Vagina (tissue), 2 donors: ENCODE measurements at places on chromosomes 1 and 21. TPM values are rescaled to one million over a fixed set of nuclear protein-coding genes. Genes with fewer than 3 reads are reported as not detected.

EDARADD gene
- total RNA-seq, result 1.2 TPM

DIPK1A gene
- 7.9 TPM for total RNA-seq

TIAM1 gene
- total RNA-seq, result 41.3 TPM

GRCh38 chr1:211198880-211199279 is 60.3 kb upstream of the RCOR3 start:
- H3K4me3 ChIP-seq, result no peak overlapping the region
- no peak for DNase-seq
- no peaks in the 10 kb centered on the region for H3K36me3 ChIP-seq
- H3K4me1 ChIP-seq, result no peaks in the 10 kb centered on the region
- no peak overlapping the region for H3K27ac ChIP-seq

DNA sequence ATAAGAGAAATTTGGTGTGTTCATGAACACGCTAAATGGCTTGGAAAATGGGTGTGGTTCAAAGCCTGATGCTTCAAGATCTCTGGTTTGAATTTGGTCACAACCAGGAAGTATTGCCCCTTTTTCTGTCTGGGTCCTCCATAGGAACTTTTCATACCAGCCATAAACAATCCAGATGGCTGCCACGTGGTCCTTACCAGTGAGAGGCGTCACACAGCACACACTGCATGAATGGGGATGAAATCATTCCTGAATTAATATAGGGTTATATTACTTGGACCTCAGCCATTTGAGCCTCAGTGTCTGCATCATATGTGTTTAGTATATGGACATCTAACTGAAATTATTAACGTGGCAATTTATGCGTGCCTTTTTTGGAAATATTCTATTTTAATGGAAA is 64.0 kb downstream of the PRRX1 start:
- no peak overlapping the region for H3K4me3 ChIP-seq
- peaks cover 18% of the 10 kb centered on the region for H3K36me3 ChIP-seq
- peaks cover 30% of the 10 kb centered on the region for H3K4me1 ChIP-seq
- DNase-seq, result no peak

- no peak overlapping the region for H3K27ac ChIP-seq
- no peak overlapping the region for H3K4me3 ChIP-seq
- no peaks in the 10 kb centered on the region for H3K4me1 ChIP-seq
Observed at GRCh38 chr1:160166166-160166868, 14.9 kb downstream of the ATP1A4 start.

DNA sequence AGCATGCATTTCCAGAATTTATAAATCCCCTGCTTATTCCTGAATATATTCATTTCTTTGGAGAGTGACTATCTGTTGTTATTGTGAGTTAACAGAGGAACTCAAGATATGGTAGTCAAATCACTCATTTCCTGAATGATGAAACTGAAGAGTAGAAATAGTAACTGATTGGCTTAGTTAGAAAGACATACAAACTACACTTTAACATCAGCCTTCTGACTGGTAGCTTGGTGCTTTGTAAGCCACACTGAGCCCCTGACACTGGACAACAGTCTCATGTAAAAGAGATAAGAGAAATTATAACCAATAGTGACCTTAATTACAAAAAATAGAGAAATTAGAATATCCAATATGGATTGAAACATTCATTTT is 4.8 kb downstream of the GBP7 start:
- no peak overlapping the region for H3K4me3 ChIP-seq
- no peak for DNase-seq
- no peaks in the 10 kb centered on the region for H3K4me1 ChIP-seq
- no peak overlapping the region for H3K27ac ChIP-seq

GRCh38 chr1:25054526-25055323 is 124.6 kb upstream of the RUNX3 start:
- H3K4me1 ChIP-seq, result no peaks in the 10 kb centered on the region
- no peak overlapping the region for H3K27ac ChIP-seq
- no peak overlapping the region for H3K4me3 ChIP-seq
- H3K27me3 ChIP-seq, result no peaks in the 10 kb centered on the region
- no peaks in the 10 kb centered on the region for H3K36me3 ChIP-seq
- no peak for DNase-seq

- H3K27ac ChIP-seq, result no peak overlapping the region
- no peak for DNase-seq
- no peak overlapping the region for H3K4me3 ChIP-seq
- H3K4me1 ChIP-seq, result no peaks in the 10 kb centered on the region
- H3K36me3 ChIP-seq, result no peaks in the 10 kb centered on the region
Observed at GRCh38 chr1:185433667-185434066, 116.6 kb upstream of the IVNS1ABP start.

DNA sequence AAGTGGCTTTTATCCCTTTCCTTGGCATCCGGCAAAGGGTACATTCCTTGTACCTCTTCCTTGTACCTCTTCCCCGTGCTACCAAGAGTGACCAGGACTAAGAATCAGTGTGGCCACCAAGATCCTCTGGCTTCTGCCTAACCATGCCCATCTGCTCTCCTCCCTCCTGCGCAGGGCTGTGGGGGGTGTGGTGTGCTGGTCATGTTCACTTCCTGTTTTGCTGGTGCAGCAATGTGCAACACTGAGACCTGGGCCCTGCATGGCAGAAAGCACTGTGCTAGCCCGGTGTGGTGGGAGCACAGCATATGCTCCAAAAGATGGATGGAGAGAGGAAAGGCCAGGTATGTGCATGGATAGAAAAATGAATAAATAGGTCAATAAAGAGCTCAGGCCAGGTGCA is 33.3 kb upstream of the TENT5C start:
- no peak overlapping the region for H3K27ac ChIP-seq
- no peaks in the 10 kb centered on the region for H3K27me3 ChIP-seq
- no peak for DNase-seq
- no peaks in the 10 kb centered on the region for H3K4me1 ChIP-seq
- H3K4me3 ChIP-seq, result no peak overlapping the region

GRCh38 chr1:164846731-164847691 is 288.0 kb downstream of the PBX1 start:
- no peaks in the 10 kb centered on the region for H3K27me3 ChIP-seq
- no peak overlapping the region for H3K27ac ChIP-seq
- peaks cover 22% of the 10 kb centered on the region for H3K4me1 ChIP-seq
- no peaks in the 10 kb centered on the region for H3K36me3 ChIP-seq
- no peak overlapping the region for H3K4me3 ChIP-seq

DNA sequence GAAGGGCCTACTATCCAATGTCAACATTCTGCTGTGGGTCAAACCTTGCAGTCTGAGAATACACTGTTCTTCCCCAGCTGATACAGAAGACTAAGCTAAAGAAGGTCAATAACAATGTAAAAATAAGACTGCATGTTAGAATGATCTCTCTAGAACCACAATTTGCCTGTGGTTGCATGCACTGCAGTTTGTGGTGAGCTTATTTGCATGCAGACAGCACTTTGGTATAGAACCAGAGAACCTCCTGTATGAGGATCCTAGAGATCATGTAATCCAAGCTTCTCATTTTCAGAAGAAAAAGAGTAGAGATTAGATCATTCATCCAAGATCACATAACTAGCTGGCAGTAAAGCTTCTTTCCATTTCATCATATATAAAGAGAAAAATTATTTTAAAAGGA is 15.8 kb downstream of the SYNJ1 start:
- H3K36me3 ChIP-seq, result no peaks in the 10 kb centered on the region
- H3K27ac ChIP-seq, result no peak overlapping the region
- H3K27me3 ChIP-seq, result no peaks in the 10 kb centered on the region
- H3K4me3 ChIP-seq, result no peak overlapping the region
- H3K4me1 ChIP-seq, result no peaks in the 10 kb centered on the region
- DNase-seq, result no peak
